ENCODE measurements at places on chromosomes 4 and X.

DNA sequence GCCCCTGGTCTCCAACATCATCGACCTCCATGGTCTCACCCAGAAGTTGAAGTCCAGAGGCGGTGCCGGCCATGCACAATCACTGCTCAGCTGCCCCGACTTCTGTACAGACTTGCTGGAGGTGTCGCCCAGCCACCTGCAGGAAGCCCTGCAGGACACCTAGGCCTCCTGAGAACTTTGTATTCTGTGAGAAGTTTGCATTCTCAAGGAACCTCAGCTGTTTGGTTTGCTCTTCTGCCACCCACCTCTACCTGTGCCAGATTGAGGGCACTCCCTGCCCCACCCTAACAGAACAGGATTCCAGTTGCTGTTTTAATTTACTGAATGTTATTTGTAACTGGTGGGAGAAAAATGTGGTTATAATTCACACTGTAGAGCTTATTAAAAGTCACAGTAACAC, 46.8 kb downstream of the TRIM61 start:
- DNase-seq = no peak

- DNase-seq = no peak
Measured at GRCh38 chrX:55011294-55011693, 11.1 kb downstream of the APEX2 start.

DNA sequence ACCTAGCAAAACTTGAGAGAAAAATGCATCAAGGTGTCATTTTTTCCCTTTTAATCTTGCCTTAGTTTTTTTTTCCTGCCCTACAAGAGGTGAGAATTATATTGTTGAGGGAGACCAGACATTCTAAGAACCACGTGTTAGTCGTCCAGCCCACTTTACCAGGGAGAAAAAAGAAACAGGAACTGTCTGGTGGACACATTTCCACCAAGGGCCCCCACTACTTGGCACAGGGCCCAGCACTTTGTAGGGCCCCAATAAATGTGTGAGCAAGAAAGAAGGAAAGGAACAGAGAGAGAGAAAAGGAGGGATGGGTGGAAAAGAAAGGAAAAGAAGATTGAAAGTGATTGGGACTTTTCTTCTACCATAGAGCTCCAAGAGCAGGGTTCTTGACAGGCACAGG, 3.9 kb upstream of the EGFL6 start:
- no peak for DNase-seq

DNA sequence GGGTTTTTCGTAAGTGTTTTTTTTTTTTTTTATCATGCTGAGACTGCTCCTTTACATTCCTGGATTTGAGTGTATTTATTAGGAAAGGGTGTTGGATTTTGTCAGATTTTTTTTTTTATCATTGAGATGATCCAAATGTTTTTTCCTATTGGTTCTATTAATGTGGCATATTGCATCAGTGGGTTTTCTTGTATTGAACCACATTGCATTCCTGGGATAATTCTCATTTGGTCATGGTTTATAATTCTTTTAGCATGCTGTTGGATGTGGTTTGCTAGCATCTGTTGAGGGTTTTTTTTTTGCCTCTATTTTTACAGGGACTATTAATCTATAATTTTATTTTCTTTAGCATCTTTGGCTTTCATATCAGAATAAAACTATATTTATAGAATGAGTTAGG, 28.8 kb downstream of the COL4A5 start:
- no peak for DNase-seq

DNA sequence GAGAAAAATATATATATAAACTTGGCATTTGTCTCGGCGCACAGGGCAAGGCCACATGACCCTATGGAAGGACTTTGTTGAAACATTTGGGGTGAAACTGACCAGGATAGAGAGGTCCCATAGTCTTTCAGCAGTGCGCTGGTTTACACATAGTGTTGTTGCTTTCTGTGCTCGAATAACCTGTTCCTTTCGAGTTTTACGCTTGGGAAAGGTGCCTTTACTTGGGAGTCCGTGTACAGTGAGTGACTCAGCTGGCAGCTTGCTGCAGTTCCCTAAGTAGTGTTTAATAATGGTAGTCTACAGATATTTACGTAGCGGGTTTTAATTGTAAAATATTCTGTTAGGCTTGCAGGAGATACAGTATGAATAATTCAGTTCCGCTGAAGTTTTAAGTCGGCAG, 578 bp downstream of the APOOL start:
- DNase-seq = no peak

- DNase-seq = no peak
Measured at GRCh38 chr4:131302108-131302507, 1847.0 kb upstream of the PCDH10 start.

GRCh38 chrX:136781180-136781797, 557 bp upstream of the ARHGEF6 start:
- DNase-seq = no peak

DNA sequence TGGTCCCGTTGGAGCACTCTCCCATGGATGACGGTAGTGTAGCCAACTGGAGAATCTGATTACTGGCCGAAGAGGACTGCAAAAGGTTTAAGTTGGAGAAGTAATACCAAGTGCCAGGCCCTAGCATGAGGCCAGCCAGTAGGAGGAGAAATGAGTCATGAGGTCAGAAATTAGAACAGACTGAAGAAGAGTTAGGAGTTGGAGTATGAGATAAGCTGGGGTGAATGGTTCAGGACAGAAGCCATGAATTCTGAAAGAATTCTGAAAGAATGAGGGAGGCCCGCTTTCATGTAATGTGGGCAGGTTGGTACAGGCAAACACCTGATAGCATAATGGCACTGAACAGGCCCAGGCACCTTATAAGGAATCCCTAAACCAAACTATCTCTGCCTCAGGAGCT, 18.4 kb upstream of the STK26 start:
- no peak for DNase-seq

DNA sequence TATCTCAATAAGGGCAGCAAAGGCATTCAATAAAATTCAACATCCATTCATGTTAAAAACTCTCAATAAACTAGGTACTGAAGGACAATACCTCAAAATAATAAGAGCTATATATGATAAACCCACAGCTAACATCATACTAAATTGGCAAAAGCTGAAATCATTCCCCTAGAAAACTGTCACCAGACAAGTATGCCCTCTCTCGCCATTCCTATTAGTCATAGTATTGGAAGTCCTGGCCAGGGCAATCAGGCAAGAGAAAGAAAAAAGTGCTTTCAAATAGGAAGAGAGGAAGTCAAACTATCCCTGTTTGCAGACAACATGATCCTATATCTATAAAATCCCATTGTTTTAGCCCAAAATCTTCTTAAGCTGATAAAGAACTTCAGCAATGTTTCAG, 116.8 kb downstream of the TENT5D start:
- DNase-seq = no peak

GRCh38 chrX:40040686-40041461, 56.9 kb downstream of the BCOR start:
- no peak for DNase-seq

GRCh38 chrX:75278991-75279390, 5.1 kb downstream of the UPRT start:
- no peak for DNase-seq
